Spleen (tissue), 13 donors: ENCODE measurements at places on chromosomes 4 and X. TPM values are rescaled to one million over a fixed set of nuclear protein-coding genes. Genes with fewer than 3 reads are reported as not detected.

GRCh38 chr4:172727631-172728030 lies 441.0 kb upstream of the GALNT7 start:
- no peak overlapping the region for H3K27ac ChIP-seq
- no peaks in the 10 kb centered on the region for H3K36me3 ChIP-seq
- no peaks in the 10 kb centered on the region for H3K4me1 ChIP-seq
- DNase-seq = no peak

GRCh38 chr4:7306986-7307385 lies 114.6 kb downstream of the SORCS2 start:
- no peaks in the 10 kb centered on the region for H3K36me3 ChIP-seq
- H3K27me3 ChIP-seq = peaks cover 20% of the 10 kb centered on the region

Gene DMP1
- not detected for total RNA-seq

GRCh38 chr4:42767669-42768068 lies 110.8 kb upstream of the ATP8A1 start:
- H3K27me3 ChIP-seq = no peaks in the 10 kb centered on the region
- H3K4me3 ChIP-seq = no peak overlapping the region
- no peak overlapping the region for H3K27ac ChIP-seq
- H3K4me1 ChIP-seq = no peaks in the 10 kb centered on the region
- DNase-seq = no peak

- H3K27me3 ChIP-seq = no peaks in the 10 kb centered on the region
- H3K4me1 ChIP-seq = no peaks in the 10 kb centered on the region
- DNase-seq = peak; percentile 58
- H3K27ac ChIP-seq = no peak overlapping the region
- no peak overlapping the region for H3K4me3 ChIP-seq
Observed at GRCh38 chrX:150942942-150943594, 40.1 kb upstream of the HMGB3 start.

Gene EDA
- total RNA-seq = 3.6 TPM
